ENCODE measurements at places on chromosomes 3 and 15.

DNA sequence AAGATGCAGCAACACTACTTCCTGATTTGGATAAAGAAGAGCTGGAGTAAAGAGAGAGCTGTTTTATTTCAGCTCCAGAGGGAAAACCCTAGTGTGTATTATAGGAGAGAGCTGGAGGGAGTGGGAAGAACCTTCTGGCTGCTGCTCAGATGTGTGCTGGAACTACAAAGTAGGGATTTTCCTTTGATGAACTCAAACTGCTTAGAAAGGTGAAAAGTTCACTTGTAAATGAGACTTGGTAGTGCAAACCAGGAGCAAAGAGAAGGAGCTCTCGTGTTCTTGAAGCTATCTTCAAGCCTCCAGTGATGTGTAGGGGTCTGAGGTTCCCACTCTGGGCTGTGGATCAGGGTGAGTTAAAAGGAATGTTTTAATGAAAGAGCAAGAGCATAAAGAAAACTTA lies 110.4 kb downstream of the EDEM1 start:
- DNase-seq = no peak

DNA sequence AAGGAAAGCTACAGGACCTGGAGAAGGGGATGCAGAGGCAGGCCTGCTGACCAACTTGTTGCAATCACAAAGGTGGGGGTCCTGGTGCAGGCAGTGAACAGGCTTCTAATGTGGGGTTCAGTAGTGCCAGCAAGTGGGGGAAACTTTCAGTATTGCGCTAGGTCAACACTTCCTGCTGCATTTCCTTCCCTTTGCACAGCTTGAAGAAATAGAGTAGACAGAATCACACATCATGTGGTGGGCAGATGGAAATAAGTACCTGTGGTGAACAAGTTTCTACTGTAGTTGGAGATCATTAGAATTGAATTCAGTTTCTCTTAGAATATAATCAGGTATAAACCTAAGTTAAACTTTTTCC lies 63.4 kb downstream of the RGMA start:
- DNase-seq = no peak

DNA sequence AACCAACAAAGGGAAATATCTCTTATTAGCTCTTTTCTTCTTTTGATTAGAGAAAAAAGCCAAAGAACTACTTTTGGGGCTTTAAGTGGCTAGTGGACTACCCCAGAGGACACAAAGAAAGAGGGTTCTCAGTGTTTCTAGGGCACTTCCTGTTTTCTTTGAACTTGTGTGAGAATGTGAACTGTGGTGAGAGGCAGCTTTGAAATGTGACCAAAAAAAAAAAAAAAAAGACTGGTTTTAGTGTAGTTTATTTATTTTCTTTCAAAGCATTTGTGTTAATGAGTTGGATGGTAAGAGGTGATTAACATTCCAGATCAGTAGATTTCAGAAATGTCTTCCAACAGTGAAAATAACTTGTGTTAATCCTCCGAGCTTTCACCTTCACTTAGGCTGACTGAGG lies 32.4 kb downstream of the SELENOT start:
- no peak for DNase-seq

DNA sequence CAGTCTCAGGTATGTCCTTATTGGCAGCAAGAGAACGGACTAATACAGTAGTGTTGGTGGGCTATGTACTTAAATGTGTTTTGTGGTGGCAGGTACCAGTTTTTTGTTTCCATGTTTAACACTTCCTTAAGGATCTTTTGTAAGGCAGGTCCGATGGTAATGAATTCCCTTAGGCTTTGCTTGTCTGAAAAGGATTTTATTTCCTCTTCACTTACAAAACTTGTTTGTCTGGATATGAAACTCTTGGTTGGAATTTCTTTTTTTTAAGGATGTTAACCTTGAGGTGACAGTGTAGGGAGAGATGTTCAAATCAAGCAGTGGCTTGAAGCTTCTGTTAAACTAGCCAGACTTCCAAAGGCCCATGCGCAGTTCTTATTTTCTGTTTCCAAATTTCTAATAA lies 122.2 kb upstream of the FGF7 start:
- no peak for DNase-seq

DNA sequence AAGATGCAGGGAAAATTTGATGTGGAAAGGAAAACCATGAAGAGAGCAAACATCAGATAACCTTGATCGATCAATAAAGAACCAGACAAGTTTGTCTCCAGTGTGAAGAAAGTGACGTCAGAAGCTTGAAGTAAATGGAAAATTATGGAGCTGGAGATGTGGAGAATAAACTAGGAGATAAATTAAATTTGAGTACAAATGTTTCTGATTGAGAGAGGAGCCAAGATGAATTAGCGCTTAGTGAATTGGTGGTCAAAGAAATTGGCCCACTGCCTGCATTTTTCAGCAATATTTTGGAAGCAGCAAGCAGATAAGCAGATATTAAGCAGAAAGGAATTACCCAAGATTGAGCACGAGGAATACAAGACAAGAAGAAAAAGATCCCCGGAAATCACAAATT lies 567.3 kb upstream of the ZNF385D start:
- DNase-seq = no peak

GRCh38 chr3:19065027-19065426 lies 83.3 kb upstream of the KCNH8 start:
- no peak for DNase-seq

DNA sequence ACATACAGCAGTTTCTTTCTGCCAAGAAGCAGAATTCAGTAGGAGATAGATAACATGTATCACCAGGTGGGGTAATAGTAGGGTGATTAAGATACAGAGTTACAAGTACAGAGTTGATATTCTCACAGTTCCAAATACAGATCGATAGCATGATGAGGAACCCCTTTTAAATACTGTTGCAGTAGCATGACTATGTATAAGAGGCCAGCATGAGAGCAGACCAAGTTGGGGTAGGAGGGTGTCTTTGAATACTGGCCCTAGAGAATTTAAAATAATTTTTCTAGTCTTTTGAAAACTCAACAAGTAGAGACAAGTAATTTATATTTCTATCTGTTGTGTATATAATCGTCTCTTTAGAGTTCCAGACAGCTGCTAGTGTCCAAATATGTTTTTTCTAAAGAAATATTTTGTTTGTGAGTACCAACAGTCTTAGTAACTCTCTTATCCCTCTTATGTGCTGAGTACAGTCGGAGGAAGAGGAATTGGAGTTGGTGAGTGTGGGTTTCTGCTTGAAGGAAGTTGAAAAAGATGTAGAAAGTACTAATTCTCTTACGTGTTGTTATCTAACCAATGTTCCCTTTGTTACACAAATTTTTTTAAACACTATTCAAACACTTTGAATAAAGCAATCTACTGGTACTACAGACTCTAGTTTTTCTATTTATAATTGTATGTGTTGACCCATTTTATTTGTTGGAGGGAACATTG lies 30.2 kb downstream of the LYSMD4 start:
- DNase-seq = no peak

DNA sequence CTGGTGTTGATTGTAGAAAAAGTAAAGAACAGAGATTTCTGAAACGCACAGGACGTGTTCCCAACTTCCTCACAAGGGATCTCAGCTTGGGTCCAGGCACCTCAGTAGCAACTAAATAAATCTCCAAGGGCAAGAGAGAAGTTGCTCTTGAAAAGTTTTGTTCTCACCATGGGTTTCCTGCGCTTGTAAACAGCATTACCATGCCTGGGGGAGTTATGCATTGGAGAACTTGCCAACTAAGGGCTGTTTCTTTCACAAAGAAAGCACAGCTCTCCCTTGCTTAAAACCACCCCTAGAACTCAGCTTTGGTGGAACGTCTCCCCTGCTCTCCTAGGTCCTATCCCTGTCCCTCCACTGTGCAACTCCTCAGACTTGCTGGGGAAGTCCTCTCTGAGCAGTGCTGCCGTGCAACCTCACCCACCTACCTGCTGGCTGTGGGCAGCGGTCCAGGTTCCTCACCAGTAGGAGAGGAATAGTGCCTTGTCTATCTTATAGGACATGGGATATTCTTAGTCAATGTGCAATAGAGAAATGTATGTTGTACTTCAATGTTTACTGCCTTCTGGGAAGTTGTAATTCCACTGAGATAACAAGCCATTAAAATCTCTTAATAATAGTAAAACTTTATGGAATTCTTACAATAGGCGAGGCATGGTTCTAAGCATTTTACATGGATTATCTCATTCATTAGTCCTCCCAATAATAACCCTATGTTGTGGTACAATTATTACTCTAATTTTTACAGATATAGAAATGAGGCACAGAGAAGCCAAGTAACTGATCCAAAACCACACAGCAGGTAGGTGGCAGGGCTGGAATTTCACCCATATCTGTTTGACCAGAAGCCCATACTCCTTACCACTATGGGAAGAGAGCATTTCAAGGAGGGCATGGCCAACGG lies 51.5 kb downstream of the UMPS start:
- no peak for DNase-seq

DNA sequence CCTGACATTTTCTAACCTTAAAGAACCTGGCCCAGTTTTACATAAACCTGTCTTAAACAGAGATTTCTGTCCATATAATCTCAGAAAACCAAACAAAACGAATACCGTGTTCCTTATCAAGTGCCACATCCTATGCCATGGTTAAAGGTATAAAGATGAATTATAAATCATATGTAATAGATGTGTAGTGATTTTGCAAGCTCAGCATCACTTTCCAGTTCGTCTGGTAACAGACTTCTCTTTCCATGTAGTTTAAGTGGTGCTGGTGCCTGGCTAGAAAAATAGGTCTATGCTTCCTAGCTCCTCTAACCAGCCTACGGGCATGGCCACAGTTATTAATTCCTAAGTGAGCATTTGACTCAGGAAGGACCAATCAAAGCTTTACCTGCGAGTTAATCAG lies 3.4 kb upstream of the GRM7 start:
- no peak for DNase-seq

DNA sequence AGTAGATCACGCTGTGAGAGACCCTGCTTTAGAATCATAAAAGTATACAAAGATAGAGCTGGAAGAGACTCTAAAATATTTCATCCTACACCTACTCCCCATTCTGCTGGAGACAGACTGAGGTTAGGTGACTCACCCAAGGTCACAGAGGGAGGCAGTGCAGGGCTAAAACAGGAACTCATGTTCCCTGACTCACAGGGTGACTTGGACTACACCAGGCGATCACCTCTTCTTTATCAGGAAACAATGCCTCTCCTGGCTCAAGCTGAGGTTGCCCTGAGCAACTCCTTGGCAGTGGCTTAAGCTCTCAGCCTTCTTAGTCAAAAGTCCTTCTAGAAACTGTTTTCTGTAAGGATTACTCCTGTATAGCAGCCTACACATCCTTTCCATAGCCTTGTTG lies 26.4 kb upstream of the TNFAIP8L3 start:
- DNase-seq = no peak

DNA sequence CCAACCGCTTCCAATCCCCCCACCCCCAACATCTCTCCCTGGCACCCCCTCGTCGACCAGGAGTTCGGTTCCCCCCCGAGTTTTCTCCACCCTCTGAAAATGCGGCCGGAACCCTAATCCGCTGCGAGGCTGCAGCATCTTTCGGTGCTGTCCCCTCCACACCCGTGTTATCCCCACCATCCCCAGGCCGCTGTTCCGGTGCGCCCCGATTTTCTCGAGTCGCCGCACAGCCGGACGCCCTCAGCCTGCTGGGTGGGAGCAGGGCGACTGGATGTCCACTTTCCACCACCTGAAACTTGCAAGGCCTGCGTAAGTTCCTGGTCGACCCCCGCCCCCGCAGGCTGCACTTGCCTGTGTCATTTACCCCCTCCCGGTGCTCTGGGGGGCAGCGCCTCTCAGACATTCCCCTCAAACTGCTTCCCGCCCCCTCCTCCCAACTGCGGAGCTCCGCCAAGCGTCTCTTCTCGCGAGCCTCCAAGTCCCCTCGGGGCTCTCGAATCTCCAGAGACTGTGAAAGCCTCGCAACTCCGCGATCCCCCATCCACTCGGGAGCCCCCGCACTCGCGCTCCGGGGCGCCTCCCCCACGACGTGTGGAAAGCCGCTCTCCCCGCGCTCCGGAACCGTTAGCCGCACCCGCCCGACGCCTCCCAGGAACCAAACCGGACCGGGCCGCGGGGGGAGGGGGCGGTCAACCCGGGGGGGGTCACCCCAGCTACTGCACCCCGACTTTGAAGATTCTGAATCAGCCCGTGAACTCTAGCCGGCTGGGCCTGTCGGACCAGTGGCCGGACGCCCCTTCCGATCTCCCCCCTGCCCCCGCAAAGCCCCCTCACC lies 566 bp downstream of the ETV5 start:
- DNase-seq = peak; percentile 30

All from activated CD4-positive, alpha-beta memory T cell treated with anti-CD3 and anti-CD28 coated beads, Interleukin-2, amount 10 ng/mL, durations not matched to agents 7 days and 5 days (primary cell).